ENCODE measurements at places on chromosomes 11 and 22.

DNA sequence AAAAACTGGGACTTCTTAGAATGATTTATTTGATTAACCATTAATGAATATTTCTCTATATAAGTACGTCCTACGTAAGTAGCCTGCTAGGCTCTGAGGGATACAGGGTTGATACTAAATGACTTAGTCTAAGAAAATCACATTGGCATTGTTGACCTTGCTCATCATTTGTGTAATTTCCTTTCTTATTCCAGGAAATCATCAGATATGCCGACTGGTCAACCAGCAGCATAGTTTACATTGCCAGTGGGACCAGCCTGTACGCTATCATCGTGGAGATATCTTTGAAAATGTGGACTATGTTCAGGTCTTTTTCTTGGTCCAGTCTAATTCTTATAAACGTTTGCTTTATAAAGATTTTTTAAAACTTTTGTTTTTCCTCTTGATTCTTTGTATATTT, 42.5 kb downstream of the TTC17 start:
- no peak for DNase-seq

DNA sequence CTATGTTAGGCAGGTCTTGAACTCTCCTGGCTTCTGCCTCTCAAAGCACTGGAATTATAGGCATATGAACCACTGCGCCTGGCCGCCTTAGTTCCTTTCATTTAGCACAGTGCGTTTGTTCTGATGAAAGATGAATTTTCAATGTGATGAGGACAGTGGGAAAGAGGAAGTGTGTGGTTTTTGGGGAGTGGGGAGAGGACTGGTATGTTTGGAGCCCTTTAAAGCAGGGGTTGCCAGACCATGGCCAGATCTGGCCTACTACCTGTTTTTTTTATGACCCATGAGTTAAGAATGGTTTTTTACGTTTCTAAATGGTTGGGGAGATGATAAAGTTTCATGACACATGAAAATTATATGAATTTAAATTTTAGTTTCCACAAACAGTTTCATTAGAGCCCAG, 12.5 kb downstream of the ATXN10 start:
- DNase-seq = no peak

GRCh38 chr11:102267609-102268008, 49.7 kb upstream of the BIRC3 start:
- peak; percentile 39 for DNase-seq

- no peak for DNase-seq
These were observed 46.5 kb downstream of the POLD3 start for GRCh38 chr11:74638869-74639268.

GRCh38 chr11:126355926-126356897, 726 bp downstream of the ST3GAL4 start:
- no peak for DNase-seq

DNA sequence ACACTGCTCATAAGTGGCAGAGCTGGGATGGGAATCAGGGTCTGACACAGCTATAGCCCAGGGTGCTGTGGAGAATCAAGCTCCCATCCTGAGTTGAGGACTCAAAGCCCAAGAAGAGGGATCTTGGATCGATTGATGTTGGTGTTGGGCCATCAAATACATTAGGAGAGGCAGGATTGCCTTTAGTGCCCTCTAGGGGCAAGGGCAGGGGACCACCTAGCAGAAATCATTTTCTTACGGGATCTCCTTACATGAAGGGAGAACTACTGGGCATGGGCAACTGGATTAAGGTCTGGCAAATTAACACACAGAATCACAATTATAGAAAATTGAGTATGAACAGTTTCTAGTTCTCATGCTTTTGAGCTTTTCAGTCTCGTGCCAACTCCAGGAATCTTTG, 24.9 kb upstream of the EMSY start:
- DNase-seq = no peak

GRCh38 chr22:48352086-48352911, 1475.4 kb downstream of the BRD1 start:
- DNase-seq = no peak

- DNase-seq = no peak
These were observed 10.2 kb upstream of the ALG8 start for GRCh38 chr11:78149646-78150045.

GRCh38 chr11:100748153-100748552, 61.1 kb downstream of the ARHGAP42 start:
- no peak for DNase-seq

- no peak for DNase-seq
These were observed 8.6 kb upstream of the APOBEC3B start for GRCh38 chr22:38973289-38974169.

DNA sequence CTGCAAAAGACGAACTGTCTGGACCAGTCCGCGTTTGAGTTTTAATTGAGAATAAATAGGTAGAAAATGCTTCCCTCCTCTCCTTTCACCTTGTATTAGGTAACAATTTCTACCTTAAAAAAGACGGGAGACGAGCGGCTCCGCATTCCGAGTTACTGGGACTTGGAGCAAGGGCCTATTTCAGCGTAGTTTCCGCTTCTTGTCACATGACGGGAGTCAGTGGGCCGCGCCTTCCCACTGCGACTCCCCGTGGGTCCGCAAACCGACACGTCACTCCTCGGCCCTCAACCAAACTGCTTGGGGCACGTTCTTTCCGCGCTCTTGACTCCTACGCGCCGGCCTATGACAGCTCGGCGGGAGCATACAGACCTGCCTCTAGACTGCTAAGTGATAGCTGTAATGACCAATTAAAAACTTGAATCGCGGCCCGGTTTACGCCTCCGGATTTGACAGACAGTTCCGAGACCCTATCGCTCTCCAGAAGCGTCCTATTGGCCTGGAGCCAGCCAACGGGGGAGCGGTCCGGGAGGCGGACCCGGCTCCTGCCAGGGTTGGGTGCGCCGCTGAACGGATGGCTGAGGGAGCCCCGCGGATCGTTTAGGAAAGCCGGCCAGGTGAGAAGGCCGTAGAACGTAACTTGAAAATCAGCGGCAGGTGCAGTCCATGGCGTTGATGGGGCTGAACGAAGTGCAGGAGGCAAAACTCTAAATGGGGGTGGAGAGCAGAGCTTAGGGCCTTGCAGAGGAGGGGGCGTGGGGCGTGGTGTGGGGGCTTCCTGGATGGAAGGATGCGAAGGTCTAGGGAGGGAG, at the start of gene STT3A:
TSS of gene STT3A (plus strand) at position 548 of the 809 bp plus-strand sequence. CDS start 3,064 bp downstream, outside the sequence.
- peak; percentile 100 for DNase-seq

DNA sequence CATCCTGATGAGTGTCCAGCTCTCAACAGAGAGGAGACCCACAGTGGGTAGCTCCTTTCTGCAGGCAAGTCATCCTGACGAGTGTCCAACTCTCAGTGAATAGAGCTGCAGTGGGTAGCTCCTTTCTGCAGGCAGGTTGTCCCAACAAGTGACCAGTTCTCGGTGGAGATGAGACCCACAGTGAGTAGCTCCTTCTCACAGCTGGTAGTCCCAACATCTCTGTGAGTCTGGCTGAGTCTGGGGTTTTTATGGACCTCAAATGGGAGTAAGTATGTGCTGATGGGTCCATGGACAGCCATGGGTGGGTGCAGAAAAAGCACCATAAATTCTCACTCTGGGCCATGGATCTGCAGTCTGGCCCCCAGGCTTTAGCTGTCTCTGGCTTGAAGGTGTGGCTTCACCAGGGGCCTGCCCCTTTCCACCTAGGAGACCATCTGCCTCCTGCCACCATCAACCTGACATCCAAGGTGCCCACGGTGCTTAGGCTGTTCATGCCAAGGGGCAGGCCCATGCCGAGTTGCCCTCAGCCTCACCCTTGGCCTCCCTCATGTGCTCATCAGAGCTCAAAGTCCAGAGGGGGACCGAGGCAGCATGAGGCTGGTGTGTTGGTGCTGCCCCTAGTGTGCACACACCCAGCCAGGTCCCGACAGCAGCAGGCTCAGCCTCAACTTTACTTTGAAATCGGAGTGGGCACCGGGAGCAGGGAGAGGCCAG, 15.3 kb downstream of the NPAT start:
- no peak for DNase-seq

GRCh38 chr11:119266063-119266462, 50.9 kb downstream of the MCAM start:
- DNase-seq = no peak

DNA sequence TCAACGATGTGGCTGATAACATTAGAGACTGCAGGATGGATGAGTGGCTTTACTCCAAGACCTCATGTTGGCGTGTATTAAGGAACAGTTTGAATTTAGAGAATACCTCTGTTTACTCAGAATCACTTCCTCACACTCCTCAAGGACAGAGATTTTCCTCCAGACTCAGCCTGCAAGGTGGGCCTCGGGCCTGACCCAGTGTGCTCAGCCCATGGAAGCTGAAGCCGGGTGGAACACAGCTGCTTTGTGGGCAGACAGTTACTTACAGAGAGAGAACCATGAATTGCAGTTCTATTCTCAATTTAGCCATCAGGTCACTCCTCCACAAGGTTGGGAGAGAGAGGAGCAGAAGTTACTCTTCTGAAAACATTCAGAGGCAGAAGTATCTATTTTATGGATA, 135.8 kb downstream of the SNX19 start:
- no peak for DNase-seq

- DNase-seq = no peak
These were observed 19.6 kb upstream of the PISD start for GRCh38 chr22:31681349-31682345.

- no peak for DNase-seq
These were observed 12.9 kb downstream of the EHD1 start for GRCh38 chr11:64865286-64866172.

GRCh38 chr11:92277871-92278270, 53.3 kb downstream of the FAT3 start:
- DNase-seq = no peak

DNA sequence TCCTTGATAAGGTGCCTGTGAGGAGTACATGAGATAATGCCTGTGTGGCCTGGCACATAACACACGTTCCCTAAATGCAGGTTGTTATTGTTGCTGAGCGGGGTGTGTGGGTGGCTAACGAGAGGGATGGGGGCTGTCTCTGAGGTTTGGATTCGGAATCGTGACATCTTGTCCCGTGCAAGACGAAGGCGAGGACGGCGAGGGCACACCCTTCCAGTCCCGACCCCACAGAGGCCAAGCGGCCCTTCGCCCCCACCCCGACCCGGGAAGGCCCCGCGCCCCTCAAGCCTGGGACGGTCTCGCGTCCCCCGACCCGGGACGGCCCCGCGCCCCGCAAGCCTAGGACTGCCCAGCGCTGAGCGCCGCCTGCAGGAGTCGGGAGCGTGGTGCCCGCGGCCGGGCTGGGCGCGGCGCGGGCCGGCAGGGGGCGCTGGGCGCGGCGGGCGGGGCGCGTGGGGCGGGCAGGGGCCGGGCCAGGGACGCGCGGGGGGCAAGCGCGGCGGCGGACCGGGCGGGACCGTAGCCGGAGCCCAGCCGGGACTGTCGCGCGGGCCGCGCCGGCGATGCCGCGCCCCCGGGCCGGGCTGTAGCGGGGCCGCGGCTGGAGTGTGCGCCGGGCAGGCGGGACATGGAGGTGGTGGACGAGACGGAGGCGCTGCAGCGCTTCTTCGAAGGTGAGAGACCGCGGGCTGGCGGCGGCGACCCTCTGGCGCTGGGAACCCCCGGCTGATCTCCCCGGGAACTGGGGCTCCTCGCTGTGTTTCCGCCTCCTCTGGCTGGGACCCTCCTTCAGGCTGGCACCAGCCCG, at the start of gene MYRF:
TSS of gene MYRF (plus strand) at position 520 of the 808 bp plus-strand sequence. CDS start at position 629, 109 bp downstream.
- DNase-seq = no peak

GRCh38 chr22:24566899-24567511, 11.2 kb downstream of the SNRPD3 start:
- DNase-seq = no peak

GRCh38 chr22:41481131-41481830, 12.4 kb downstream of the ACO2 start:
- peak; percentile 39 for DNase-seq

DNA sequence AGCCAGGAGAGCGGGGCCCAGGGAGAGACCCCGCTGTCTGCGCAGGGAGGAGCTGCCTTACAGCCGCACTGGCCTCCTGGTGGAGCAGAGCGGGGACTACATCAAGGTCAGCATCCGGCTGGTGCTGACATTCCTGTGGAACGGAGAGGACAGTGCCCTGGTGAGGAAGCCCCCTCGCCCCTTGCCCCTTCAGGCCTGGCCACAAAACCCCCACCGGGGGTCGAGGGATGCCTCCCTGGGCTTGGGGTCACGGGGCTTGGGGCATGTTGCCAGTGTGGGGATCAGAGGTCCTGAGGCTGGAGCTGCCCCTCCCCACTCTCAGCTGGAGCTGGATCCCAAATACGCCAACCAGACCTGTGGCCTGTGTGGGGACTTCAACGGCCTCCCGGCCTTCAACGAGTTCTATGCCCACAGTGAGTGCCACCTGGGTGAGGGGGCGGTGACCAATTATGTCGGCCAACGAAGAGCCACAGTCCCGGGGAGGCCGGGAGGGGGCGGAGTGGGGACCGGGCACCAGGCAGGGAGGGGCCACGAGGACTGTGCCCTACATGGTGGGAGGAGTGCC, 4.2 kb downstream of the MUC5B start:
- no peak for DNase-seq

- DNase-seq = no peak
These were observed 53.1 kb downstream of the AP2A2 start for GRCh38 chr11:978781-979180.

DNA sequence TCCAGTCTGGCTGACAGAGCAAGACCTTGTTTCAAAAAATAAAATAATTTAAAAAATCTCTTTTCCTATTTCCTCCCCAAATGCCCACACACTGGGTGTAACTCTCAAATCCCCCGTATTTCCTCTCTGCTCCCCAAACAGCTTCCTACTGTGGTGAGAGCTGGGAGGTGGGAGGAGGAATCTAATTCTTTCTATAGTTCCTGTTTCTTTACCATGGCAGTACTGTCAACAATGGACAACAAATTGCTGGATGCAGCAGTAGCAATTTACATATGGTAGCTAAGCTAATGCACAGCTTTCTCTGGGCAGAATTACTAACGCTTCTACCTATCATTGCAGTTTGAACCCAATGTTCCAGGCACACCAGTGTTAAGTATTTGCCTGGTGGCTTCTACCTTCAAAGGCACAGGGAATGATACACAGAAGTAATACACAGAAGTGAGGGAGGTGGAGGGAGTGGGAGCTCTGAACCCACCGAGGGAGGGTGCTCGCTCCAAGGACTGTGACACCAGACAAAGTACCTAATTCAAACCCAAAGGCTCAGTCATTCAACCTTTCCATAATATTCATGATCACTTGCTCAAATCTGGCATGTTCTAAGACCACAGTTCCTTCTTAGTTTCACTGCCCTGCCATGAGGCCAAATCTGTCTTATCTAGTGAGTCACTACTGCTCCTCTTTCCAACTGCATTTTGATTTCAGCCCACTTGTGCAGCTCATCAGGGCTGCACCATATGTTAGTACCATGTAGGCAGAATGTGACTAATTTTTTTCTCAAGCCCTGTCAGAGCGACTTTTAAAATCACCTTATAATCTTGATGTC, 37.9 kb downstream of the CELF1 start:
- no peak for DNase-seq

DNA sequence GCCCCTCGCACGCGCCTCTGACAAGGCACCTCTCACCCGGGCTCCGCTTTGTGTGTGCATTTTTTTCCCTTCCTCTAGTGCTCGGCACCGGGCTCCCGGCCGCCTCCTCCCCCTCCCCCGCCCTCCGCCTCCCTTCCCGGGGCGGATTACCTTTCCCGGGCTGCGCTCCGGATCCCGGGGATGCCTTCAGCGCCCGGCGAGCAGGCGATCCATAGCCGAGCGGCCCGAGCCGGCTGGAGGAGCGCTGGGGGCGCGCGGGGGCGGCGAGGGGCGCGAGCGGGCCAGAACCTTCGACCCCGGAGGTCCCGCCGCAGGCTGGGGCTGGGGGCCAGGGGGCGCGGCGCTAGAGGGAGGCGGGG, 282 bp downstream of the MPPED2 start:
- peak; percentile 47 for DNase-seq

All from uterus (tissue), 4 donors.